ENCODE measurements at places on chromosomes 2 and 18.
A peak's percentile ranks its signal among the peaks of the same experiment; 100 is the strongest.

- H3K4me1 ChIP-seq = peaks cover 2% of the 10 kb centered on the region
- no peaks in the 10 kb centered on the region for H3K36me3 ChIP-seq
- no peak overlapping the region for H3K27ac ChIP-seq
- DNase-seq = no peak
- H3K4me3 ChIP-seq = no peak overlapping the region
Measured at GRCh38 chr2:96356889-96357288, 21.3 kb downstream of the NCAPH start.

GRCh38 chr2:133586978-133587377 lies 18.7 kb upstream of the NCKAP5 start:
- H3K4me3 ChIP-seq = no peak overlapping the region
- no peak overlapping the region for H3K27ac ChIP-seq
- H3K36me3 ChIP-seq = no peaks in the 10 kb centered on the region
- H3K4me1 ChIP-seq = no peaks in the 10 kb centered on the region

- H3K27ac ChIP-seq = no peak overlapping the region
- H3K36me3 ChIP-seq = no peaks in the 10 kb centered on the region
- H3K4me1 ChIP-seq = peaks cover 1% of the 10 kb centered on the region
- no peak overlapping the region for H3K4me3 ChIP-seq
Measured at GRCh38 chr2:168567836-168568235, 111.8 kb downstream of the CERS6 start.

DNA sequence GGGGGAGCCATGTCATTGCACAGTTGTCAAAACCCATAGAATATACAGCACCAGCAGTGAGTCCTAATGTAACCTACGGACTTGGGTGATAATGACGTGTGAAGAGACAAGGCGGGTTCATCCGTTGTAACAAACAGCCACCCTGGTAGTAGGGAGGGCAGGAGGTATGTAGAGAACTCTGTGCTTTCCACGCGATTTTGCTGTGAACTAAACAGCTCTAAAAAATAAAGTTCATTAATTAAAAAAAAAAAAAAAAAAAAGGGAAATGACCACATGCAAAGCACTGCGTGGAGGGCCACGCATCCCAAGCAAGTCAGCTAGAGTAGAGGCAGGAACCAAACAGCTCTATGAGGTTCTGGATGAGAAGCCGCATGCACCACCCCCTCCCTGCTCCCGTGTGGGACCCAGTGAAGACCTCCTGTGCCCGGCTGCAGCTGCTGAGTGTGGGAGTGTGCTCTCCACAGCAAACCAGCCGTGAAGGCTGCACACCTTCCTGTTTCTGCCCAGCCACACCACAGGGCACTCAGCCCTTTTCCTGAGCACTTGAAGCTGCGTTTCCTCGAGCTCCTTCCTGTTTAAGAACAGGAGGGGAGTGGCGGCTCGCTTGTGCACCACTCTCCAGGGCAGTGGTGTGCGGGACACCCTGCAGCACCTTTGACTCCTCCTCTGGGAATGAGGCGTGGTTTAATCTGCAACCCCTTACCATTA lies 65.6 kb downstream of the ODC1 start:
- no peak overlapping the region for H3K27ac ChIP-seq
- H3K36me3 ChIP-seq = no peaks in the 10 kb centered on the region
- no peak overlapping the region for H3K4me3 ChIP-seq
- no peaks in the 10 kb centered on the region for H3K27me3 ChIP-seq

GRCh38 chr2:8600456-8600855 lies 81.4 kb upstream of the ID2 start:
- H3K4me3 ChIP-seq = no peak overlapping the region
- no peaks in the 10 kb centered on the region for H3K4me1 ChIP-seq
- no peaks in the 10 kb centered on the region for H3K27me3 ChIP-seq
- no peak overlapping the region for H3K27ac ChIP-seq

- no peak for DNase-seq
- no peak overlapping the region for H3K4me3 ChIP-seq
- no peaks in the 10 kb centered on the region for H3K4me1 ChIP-seq
- no peaks in the 10 kb centered on the region for H3K27me3 ChIP-seq
- H3K36me3 ChIP-seq = no peaks in the 10 kb centered on the region
- H3K27ac ChIP-seq = no peak overlapping the region
Measured at GRCh38 chr2:69538872-69539548, 101.8 kb upstream of the NFU1 start.

- DNase-seq = peak; percentile 21
- no peaks in the 10 kb centered on the region for H3K36me3 ChIP-seq
- no peaks in the 10 kb centered on the region for H3K4me1 ChIP-seq
- no peaks in the 10 kb centered on the region for H3K27me3 ChIP-seq
- H3K27ac ChIP-seq = no peak overlapping the region
Measured at GRCh38 chr2:242031481-242032019, 162.0 kb downstream of the RTP5 start.

DNA sequence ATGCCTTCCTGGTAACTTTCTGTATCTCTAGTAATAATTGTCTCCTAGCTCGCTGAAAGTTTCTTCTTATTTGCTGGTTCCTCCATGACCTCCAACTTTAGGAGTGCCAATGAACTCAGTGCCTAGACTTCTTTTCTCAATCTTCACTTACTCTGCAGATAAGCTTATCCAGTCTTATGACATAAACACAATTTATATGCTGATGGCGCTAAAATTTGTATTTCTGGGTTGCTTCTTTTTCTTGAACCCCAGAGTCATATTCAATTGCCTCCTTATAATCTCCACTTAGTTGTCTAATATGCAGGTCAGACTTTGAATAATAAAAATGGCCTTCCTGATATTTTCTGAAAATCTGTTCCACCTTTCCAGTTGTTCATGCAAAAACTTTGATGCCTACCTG lies 182.5 kb downstream of the FSHR start:
- H3K27ac ChIP-seq = no peak overlapping the region
- H3K4me3 ChIP-seq = no peak overlapping the region
- H3K36me3 ChIP-seq = no peaks in the 10 kb centered on the region
- DNase-seq = no peak

- H3K27ac ChIP-seq = no peak overlapping the region
- no peaks in the 10 kb centered on the region for H3K27me3 ChIP-seq
- DNase-seq = no peak
Measured at GRCh38 chr18:62644773-62645172, 70.6 kb upstream of the PHLPP1 start.

DNA sequence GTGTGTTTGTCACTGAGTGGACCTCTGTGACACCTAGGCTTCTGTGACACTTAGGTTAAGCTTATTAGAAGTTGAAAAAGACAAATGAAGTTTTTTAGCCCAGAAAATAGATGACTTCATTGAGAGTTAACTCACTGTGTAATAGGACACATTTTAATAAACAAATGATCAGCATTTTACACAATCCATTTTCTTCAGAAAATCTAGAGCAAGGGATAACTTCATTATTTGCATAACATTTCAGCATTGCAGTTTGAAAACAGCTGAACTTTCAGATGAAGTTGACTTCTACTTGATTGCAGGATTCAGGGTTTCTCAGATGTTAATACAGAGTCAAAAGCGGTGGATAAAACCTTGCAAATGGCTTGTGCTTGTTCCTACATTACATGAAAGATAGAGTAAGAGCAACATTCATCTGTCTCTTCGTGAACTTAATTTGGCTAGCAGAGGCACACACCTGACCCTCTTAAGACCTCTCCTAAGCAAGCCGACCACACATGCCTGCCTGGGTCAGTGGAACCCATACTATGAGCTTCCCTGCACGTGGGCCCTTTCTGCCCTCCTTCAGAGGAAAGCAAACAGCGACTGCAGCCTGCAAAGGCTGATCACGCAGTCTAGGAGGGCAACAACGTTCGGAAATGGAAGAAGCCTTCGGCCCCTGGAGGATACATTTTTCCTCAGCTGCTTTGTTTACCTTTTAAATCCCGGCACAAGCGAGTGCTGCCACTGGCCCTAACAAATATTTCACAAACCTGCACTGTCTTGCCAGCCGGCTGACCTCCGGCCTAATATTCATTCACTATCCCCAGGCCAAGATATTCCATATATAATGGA lies 16.6 kb downstream of the ITGB1BP1 start:
- peaks cover 6% of the 10 kb centered on the region for H3K36me3 ChIP-seq
- H3K27ac ChIP-seq = no peak overlapping the region
- no peak for DNase-seq
- H3K27me3 ChIP-seq = no peaks in the 10 kb centered on the region

- peak overlapping the region; percentile 58 for H3K27ac ChIP-seq
- peak overlapping the region; percentile 4 for H3K4me3 ChIP-seq
- H3K27me3 ChIP-seq = no peaks in the 10 kb centered on the region
- H3K36me3 ChIP-seq = no peaks in the 10 kb centered on the region
- no peak for DNase-seq
Measured at GRCh38 chr2:12684471-12684936, 32.2 kb upstream of the TRIB2 start.

All from aorta (tissue), 5 donors.